ENCODE measurements at places on chromosomes 11 and 22.

DNA sequence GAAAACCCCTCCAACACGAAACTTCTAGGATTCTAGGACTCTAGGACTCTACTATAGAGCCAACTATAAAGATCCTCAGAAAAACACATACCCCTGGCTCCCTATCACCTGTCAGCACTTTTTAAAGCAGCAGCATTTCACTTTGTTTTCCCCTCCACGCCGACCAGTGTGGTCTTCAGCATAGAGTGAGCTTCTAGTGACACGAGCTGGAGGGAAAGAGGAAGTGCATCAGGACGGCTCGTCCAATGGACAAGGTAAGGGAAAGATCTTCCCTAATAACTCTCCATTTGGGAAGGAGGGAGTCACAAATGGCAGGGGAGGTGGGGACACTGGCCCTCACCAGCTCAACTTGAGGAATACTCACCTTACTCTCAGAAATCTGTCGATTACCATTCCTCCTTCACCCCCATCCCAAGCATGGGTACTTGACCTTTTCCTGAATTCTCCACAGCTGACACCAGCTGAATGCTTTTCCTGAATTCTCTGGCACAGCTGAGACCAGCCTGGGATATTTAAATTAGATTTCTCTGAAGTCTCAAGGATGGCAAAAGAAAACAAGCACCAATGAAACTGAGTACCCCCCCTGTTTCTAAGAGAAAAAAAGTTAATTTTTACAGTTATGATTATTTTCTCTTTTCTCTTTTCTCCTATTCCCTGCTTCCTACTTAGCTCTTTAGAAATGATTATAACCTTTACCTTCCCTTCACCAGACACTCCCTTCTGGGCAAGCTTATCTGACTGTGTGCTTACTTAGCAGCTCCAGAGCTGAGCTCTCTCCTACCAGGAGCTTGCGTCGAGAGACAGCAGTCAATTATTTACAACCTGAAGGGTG lies 33.3 kb upstream of the NNMT start:
- peak; percentile 60 for DNase-seq

DNA sequence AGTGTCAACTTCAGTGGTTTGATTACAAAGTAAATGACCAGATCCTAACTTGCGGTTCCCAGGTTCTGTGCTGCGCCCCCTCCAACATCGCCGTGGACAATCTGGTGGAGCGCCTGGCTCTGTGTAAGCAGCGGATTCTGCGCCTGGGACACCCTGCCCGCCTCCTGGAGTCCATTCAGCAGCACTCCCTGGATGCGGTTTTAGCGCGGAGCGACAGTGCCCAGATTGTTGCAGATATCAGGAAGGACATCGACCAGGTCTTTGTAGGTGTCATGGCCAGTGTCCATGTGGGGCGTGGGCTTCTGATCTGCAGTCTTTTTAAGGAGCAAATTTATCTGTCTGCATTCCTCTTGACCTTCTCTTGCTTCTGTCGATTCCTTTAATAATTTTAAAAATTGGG lies 11.1 kb downstream of the IGHMBP2 start:
- DNase-seq, result no peak

- no peak for DNase-seq
These were observed 9.9 kb downstream of the GTF2H1 start for GRCh38 chr11:18332302-18332701.

DNA sequence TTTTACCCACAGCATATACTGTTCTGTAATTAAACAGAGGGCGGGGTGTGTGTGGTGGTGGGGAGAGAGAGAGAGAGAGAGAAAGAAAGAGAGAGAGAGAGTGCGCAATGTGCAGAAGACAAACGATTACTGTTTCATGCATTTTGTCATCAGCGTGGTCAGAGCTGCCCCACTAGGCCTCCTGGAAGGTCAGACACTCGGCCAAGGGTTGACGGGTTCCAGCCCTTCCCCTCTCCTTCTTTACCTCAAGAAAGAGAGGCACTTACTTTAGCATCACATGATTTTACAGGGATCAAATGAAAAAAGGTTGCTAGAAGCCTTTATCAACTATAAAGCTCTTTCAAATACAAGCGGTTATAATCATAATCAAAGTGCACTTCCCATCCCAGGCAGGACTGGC lies 269.2 kb upstream of the SORL1-AS1 start:
- DNase-seq, result no peak

GRCh38 chr11:22875869-22876473 lies 15.7 kb upstream of the CCDC179 start:
- DNase-seq, result peak; percentile 77

DNA sequence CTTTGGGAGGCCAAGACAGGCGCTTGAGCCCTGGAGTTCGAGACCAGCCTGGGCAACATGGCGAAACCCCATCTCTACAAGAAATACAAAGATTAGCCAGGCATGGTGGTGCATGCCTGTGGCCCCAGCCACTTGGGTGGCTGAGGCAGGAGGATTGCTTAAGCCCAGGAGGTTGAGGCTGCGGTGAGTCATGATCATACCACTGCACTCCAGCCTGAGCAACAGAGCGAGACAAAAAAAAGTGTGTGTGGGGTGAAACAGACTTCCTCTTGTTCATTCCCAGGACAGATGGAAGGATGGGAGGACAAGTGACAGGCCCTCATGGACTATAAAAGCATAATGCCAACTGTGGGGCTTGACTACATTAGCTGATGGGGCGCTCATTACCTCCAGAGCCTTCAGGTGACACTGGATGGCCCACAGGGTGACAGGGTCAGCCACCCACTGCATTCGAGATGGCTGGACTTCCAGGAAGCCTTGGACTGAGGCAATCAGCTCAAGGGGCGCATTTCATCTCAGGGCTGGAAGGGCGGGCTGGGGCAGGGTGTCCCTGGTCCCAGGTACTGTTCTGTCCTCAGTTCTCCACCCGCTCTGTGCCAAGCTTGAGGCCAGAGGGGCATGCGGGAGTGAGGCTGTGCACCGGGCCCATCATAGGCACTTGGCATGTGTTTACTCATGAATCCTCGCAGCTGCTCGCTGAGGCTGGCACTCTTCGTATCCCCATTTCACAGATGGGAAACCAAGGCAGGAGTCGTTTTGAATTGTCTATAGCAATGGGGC lies 12.5 kb downstream of the NPTXR start:
- peak; percentile 78 for DNase-seq

GRCh38 chr11:32131321-32131720 lies 40.4 kb downstream of the RCN1 start:
- DNase-seq, result peak; percentile 59

DNA sequence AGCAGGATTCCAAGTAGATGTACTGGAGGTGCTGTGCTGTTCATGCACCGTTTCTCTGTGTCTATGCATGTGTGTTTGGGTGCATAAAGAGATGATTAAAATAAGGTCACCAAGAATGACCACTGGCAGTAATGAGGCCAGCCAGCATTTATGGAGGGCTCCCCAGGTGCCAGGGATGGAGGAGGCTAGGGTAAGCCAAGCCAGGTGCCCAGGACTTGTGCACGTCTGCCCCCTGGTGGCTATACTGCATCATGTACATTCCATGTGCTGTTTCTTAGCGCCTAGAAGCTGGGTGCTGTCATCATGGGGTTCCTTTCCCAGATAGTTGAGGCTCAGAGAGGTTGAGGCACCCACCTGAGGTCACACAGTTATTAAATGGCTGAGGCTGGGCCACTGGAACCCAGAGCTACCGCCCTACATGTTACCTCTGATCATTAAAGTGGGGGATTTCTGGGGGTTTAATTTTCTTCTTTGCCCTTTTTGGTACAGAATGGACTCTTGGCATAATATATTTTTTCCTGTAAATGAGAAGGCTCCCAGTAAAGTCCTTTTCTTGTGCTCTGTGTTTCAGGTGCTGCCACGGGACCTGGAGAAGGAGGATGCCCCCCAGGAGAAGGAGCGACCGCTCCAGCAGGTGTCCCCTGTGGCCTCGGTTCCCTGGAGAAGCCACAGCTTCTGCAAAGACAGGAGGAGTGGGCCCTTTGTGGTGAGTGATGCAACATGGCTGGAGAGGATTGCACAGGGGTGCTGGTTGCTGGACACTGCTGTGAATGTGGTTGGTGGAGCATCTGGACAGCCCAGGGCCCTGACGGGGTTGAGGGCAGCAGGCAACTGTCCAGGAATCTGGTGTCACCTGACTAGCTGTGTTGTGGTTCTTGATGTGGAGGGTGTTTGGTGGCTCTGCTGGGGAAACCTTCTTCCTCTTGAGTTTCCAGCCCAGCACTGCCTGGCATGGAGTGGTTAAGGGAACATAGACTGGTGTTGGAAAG lies 96.4 kb downstream of the KIAA1671 start:
- peak; percentile 41 for DNase-seq

DNA sequence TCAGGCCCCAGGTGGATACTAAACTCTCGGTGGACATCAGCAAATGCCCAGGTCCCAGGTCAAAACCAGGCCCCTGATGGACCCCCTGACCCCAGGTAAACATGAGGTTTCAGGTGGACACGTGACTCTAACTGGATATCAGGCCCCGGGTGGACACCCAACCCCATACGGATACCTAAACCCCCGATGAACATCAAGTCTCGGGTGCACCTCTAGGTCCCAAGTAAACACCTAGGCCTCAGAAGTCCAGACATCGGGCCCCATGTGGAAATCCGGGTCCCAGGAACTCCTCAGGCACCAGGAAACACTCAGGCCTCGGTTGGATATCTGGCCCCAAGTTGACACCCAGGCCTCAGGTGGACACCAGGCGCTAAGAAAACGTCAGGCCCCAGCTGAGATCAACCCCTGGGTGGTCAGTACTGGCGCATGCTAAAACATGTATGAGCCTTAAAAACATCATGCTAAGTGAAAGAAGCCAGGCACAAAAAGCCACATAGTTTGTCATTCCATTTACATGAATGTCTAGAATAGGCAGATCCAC lies 54.4 kb upstream of the SEPTIN5 start:
- DNase-seq, result no peak

DNA sequence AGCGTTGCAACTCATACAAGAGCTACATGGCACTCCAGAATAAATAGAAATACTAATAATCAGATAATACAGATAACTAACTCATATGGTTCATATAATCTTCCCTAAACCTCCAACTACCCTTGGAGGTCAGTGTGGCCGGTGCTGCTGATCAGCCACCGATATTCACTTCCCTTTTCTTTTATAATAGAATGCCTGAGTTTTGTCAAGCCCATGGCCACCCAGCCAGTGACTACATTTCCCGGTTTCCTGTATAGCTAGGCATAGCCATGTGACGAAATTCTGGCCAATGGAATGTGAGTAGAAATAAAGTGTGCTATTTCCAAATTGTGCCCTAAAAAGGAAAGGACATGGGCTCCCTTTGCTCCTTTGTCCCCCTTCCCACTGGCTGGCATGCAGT lies 5.9 kb upstream of the CAT start:
- no peak for DNase-seq

- DNase-seq, result peak; percentile 62
These were observed 81.9 kb upstream of the PICALM start for GRCh38 chr11:86150847-86151173.

GRCh38 chr22:50713571-50714056 lies 24.4 kb upstream of the ACR start:
- no peak for DNase-seq

- DNase-seq, result no peak
These were observed 15.5 kb downstream of the C1QTNF6 start for GRCh38 chr22:37172266-37173245.
